ENCODE measurements at places on chromosomes 1 and 21.

- DNase-seq = no peak
Measured at GRCh38 chr21:38654580-38654979, 151.1 kb upstream of the ETS2 start.

DNA sequence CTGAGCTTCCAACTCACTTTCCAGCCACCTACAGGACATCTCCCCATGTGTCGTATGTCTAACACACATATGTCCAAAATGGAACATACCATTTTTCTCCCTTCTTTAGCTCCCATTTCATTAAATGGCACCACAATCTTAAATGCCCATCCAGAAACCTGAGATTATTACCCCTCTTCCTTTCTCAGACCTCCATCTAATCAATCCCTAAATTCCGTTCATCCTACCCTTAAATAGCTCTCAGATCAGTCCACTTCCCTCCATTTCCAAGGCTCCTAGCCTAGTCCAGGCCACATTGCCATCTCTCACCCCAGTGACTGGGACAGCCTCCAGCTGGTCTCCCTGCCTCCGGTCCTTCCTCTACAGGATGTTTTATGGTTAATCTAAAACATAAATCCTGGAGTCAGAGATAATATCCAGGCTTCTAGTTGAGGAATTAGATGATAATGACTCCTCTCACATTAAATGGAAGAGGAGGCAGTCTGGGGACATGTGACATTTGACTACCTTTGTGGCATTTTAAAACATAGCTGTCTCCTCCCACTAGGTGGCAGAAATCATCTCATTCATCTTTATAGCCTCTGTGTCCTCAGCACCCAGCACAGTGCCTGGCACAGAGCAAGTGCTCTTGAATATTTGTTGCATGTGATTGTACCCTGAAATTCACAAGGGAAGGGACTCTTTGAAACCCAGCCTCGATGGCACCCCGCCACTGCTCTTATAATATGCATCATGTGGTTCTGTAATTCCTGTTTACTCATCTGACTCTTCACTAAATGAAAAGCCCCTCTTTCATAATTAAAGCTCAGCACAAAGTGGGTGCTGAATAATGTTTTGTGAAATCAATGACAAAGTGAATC is 102.3 kb downstream of the TMEM53 start:
- DNase-seq = no peak

GRCh38 chr1:211386921-211387320 is 60.3 kb downstream of the TRAF5 start:
- no peak for DNase-seq

DNA sequence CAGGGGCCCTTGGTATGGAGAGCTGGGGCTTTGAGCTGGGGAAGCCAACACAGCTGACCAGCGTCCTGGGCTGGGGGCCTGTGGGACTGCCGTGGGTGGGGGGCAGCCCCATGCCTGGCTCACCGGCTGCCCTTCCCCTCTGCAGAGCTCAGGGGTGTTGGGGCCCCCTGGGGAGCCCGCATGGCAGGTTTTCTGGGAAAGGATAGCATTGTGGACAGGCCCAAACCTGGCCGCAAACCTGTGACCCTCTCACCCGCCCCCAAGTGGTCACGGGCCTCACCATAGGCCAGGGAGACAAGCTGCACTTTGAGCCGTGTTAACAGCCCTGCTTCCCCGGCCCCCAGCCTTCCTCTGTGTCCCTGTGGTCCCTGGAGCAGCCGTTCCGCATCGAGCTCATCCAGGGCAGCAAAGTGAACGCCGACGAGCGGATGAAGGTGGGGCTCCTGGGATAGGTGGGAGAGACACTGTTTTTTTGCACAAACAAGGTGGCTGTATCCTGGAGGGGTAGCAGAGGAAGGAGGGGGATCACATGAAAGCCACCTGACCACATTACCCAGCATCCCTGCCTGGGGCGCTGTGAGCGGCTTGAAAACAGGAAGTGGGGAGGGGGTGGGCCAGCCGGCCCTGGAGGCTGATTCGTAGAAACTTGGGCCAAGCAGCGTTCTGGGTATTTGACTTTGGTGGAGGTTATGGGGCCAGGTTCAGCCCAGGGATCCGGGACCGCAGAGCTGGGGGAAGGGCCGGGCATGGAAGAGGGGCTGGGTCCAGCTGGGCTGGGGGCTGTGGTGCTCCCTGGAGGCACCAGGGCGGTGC is 65.9 kb downstream of the PIK3CD start:
- DNase-seq = peak; percentile 96

DNA sequence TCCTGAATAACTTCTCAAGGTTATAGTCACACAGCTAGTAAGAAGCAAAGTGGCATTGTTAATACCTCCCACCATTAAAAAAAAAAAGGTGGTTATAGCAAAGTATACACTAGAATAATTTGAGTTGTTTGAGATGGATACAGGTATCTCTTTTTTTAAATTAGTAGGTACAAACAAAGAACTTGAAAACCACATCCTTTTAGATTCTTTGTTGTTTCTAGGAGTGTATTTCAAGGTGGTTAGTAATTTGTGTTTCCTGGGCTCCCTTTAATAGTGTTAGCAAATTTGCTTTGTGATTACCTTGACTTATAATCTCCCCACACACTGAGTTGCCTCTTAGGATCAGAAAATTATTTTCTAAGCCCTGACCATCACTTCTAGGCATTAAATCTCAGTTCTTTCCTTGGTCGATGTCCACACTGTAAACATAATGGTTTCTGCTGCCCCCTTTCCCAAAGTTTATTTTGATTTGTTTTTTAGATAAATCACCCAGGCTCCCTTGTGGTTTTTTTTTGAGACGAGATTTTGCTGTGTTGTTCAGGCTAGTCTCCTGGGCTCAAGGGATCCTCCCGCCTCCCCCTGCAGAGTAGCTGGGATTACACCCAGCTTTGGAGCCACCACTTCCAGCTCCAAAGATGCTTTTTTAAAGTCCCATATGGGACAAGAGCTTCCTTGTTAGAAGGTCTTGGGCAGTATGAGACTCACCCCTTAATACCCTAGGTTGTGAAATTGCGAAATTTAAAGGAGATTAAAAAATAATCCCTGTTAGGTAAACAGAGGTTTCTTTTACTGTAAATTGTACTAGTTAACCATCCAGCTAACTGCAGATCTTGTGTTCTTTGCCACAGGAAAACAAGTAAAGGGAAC is 6.2 kb downstream of the AKIRIN1 start:
- DNase-seq = no peak

DNA sequence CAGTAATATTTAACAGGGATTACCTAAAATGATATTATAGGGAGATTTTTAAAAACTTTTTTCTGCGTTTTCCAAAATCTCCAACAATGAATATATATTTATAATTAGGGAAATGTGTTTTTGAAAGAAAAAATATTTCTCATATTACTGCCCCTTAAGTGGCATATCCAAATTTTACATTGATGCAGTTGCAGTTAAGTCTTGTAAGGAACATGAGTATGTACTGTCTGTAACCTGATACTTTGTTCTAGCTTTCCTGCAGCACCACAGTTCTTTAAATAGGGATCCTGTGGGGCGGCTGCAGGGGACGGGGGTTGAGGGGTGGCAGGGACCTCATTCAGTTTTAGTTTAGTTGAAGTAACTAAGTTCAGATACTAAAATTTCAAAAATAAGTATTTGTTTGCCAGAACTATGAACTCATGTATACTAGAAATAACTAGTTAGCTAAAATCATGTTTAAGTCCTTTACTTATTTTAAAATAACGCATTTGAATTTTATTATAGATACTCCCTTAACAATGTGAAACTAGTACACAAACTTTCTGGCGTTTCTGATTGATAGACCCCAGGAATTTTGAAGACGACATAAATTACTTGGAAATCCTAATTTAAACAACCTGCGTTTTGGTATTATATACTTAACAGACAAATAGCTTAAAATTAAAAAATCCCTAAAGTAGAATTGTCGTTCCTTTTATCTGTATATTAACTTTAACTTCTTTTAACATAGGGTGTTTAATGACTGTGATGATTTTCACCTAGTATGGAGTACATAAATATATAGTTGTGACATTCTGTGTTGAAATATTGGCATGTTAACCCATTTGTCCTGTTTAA is 639 bp upstream of the DNAJB4 start:
- DNase-seq = peak; percentile 78

DNA sequence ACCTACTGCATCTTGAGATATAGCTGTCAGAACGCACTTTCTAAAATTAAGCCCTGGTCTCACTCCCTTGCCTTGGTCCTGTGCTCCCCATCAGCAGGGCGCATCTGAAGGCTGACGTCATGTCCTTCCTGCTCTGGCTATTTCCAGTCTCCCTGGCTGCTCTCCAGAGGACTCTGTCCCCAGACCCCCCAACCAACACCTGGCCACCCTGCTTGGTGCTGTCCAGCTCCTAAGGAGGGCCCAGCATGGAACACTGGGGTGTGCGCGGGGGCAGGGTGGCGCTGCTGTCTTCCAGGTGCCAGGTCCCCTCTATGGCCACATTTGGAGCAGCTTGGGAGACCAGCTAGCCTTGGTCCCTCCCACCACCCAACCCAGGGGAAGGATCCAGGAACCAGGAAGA is 8.3 kb downstream of the TNNT2 start:
- no peak for DNase-seq

DNA sequence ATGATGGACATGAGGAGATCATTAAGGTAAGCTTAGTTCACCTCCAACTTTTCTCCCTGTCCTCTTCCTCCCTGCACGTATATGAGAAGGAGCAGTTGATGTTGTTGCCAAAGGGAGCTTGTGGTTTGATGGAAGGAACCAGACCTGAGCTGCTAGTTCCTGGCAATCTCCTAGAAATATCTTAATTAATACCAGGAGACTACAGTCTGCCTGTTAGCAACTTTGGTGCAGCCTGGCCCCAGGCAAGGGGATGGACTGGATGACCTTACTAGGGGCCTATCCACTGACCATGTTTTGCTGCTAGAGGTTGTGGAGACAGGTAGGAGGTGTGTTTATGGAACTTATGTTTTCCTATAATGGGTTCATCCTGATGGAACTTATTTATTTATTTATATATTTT is 22.6 kb downstream of the TUFT1 start:
- no peak for DNase-seq

DNA sequence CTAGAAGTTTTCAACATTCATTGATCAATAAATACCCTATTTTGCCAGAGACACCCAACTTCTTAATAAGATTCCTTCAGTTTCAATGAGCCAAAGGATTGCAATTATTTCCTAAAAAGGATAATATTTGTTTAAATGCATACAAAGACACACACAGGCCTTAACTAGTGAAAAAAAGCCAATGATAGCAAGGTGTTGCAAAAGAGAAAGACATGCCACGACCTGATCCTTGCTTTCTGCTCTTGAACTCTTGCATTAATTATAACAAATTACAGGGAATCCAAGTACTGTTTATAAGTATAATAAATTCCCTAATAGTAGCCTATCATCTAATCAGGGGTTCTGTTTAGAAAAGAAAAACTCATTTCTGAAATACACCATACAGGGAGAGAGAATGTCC is 131.1 kb downstream of the PTPN14 start:
- no peak for DNase-seq

- DNase-seq = no peak
Measured at GRCh38 chr1:169207797-169208520, 101.5 kb downstream of the ATP1B1 start.

- no peak for DNase-seq
Measured at GRCh38 chr1:81585371-81585770, 215.4 kb upstream of the ADGRL2 start.

- DNase-seq = no peak
Measured at GRCh38 chr1:36849956-36850355, 184.4 kb downstream of the GRIK3 start.

- DNase-seq = no peak
Measured at GRCh38 chr1:117093091-117093534, 28.4 kb downstream of the TRIM45 start.

DNA sequence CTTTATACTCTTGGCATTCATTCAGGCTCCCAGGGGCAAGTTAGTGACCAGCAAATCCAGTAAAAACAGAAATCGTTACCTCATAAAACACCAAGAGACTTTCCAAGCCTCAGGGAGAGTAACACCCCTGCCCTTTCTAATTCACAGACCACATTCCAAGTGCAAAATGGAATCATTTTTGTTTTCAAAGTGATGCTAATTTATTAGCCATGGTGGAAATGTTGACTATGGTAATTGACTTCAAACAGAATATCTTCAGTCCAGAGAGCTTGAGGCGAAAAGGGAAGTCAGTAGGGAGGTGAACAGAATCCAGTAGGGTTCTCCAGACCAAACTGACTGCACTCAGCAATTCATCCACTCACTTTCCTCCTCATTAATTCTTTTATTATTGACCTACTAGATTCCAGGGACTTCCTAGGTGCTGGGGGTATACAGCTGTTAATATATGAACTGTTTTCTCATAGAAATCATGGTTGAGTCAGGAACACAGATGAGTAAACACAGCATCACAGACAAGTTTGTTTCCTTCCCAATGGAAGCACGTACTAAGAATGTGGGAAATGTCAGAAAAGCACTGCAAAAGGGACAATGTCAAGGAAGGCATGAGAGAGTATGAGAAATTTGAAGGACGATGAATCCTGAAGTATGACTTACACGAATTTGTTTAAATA is 388.5 kb upstream of the C1orf87 start:
- DNase-seq = no peak

DNA sequence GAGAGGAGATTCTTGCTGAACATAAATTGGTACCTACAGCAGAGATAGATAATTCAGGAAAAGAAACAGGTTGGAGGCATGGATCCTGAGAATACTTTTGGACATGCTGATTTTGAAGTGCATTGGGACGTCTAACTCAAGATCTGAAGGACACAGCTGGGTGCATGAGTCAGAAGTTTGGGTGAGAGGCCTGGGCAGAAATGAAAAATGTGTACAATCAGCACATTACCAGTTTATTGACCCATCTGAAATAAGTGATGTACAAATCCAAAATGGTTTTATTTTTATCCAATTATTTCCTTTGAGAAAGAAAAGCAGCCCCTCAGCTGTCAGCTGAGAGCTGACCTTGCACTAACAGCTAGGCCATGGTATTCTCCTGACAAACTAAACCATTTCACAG is 975.2 kb upstream of the B3GALT2 start:
- DNase-seq = no peak

DNA sequence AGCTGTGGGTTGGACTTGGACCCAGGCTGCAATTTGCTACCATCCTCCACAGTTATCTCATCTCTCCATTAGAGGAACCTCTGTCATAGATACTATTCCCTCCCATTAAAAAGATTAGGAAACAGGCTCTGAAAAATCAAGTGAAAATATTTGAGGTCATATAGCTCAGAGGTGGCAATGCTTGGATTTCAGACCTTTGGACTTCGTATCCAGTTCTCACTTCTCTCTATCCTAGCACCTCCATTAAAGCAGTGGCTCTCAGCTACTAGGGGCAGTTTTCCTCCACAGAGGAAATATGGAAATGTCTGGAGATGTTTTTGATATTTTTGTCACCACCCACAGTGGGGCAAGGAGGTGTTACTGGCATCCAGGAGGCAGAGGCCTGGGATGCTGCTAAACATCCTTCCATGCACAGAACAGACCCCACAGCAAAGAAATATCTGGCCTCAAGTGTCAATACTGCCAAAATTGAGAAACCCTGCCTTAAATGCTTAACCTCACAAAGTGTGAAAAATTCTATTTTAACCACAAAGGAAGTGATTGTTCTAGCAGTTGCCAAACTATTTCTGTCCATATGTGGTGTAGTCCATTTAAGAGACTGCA is 54.1 kb downstream of the C8A start:
- DNase-seq = no peak
